Fibroblast of lung (primary cell): ENCODE measurements at places on chromosomes 11 and 22. TPM values are rescaled to one million over a fixed set of nuclear protein-coding genes. Genes with fewer than 3 reads are reported as not detected.

Gene SMC1B
- total RNA-seq: not detected in 2 replicates

Gene ZNF214
- total RNA-seq: 8.7 and 9.9 TPM in 2 replicates

Gene TIMP3
- 145 and 242 TPM in 2 replicates for total RNA-seq

Gene OR5A1
- total RNA-seq: not detected in 2 replicates

Gene GSTT2
- total RNA-seq: 0.33 TPM in 1 of 2 replicates, not detected in the other

Gene LRRC4C
- total RNA-seq: under 0.01 TPM in 2 replicates

Gene INCENP
- total RNA-seq: 6.4 and 12.7 TPM in 2 replicates
